ENCODE measurements at places on chromosomes 3 and 15. TPM values are rescaled to one million over a fixed set of nuclear protein-coding genes. Genes with fewer than 3 reads are reported as not detected.

- no peak for DNase-seq
Measured at GRCh38 chr15:55970286-55970685, 23.1 kb downstream of the NEDD4 start.

DNA sequence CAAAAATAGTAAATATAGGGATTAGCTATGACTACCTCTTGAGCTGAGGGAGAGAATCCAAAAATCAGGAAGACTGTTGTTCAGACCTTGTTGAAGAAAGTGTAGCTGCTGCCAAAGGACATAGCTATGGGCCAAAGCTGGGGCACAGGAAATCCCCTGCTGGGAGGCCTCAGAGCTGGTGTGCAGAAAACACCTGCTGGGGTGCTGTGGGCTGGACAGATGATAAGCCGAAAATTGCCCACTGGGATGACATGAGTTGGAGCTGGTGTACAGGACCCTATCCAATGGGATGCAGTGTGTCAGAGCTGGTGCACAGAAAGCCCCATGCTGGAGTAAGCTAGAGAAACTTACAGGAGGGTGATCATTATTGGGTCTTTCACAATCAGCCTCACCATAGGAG lies 121.9 kb downstream of the NEO1 start:
- DNase-seq, result no peak

DNA sequence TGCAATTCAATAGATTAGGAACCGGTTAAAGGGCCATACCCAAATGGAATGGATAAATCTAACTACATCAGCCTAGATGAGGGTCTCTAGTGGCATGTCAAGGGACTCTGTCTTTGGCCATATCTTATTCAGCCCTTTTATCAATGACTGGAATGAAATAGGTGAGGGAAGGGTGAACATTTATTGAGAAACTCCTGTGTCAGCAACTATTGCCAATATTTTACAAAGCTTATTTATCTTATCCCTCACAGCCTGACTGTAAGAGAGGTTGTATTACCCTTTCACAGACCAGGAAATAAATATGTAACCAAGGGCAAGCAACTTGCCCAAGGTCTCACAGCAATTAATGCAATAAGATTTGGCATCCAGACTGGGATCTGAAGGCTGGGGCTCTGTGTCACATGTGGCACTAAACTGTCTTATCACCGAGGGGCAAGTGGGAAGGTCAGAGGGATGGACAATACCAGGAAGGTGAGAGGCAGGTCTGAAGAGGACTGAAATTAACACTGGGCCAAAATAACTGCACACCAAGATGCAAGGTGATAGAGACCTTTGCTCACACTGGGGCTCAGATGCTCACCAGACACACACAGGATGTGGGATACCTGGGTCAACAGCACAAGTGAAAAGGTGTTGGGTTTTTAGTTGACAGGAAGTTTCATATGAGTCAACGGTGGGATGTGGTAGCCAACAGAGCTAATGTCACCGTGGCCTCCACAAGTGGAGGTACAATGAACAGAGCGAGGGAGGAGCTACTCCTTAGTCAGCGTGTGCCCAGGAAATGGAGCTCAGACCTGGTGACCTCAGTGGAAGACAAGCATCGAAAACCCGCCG lies 261.3 kb downstream of the RPLP1 start:
- no peak for DNase-seq

Gene RTP1
- total RNA-seq, result not detected

GRCh38 chr15:101398247-101398646 lies 91.3 kb downstream of the PCSK6 start:
- no peak for DNase-seq

Gene SKIL
- 53.8 TPM for total RNA-seq

Gene CCR9
- total RNA-seq, result not detected

DNA sequence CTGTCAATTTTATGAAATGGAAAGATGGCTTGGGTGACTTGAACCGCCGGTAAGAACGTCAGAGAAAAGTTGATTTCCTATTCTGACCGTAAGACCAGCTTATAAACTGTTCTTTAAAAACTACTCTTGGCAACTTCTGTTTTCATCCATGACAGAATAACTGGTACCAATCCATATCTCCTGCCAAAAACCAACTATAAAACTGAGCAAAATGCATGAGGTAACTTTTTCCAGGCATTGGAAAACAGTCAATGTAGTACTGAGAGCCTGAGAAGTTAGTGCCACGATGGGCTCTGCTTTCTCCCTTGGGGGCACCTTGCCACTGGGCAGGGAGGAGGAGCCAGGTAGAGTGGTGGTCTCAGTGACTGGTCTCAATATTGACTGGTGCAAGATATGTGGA lies 615.2 kb upstream of the TBL1XR1 start:
- no peak for DNase-seq

GRCh38 chr15:69873807-69874206 lies 223.9 kb downstream of the TLE3 start:
- no peak for DNase-seq

DNA sequence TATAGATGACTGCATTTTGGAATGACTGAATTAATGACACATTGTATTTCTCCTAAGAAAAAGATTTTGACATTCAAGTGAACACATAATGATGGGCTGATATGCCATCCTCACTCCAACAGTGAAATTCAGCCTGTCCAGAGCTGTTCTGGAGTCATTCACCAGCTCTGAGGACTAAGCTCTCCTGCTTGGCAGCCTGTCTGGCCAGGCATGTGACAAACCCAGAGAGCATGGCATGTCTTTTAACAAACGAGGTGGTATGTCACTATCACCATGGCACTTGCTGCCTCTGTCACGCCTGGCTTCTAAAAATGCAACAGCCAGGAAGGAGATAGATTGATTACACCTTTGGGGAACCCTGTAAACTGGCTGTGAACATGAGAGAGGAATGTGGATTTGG lies 1.4 kb downstream of the ACTC1 start:
- DNase-seq, result no peak

- DNase-seq, result no peak
Measured at GRCh38 chr3:107913701-107914100, 177.1 kb downstream of the CD47 start.

Gene SSUH2
- 1.5 TPM for total RNA-seq

GRCh38 chr15:69664572-69665571 lies 212.3 kb downstream of the RPLP1 start:
- no peak for DNase-seq

GRCh38 chr3:127217596-127218453 lies 24.9 kb downstream of the PRR23E start:
- DNase-seq, result no peak

DNA sequence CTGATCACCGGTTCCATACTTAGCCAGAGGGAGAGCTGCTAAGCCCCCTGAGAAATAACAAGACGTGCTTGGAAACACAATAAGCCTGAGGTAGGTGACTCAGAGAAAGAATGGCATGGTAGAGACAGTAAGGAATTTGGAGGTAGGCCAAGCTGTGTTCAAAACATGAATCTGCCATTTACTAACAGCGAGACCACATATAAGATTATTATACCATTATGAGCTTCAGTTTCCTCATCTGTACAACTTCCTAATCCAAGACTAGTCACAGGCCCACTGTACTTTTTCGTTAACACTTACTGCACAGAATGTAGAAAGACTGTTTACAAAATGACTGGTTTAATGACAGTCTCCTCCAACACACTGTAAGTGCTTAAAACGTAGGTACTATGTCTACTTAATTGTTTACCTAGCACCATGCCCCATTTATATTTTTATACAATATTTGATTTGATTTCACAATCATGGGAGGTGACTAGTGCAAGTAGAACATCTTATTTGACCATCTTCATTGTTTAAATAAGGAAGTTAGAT lies 25.7 kb downstream of the ATOSA start:
- DNase-seq, result no peak

DNA sequence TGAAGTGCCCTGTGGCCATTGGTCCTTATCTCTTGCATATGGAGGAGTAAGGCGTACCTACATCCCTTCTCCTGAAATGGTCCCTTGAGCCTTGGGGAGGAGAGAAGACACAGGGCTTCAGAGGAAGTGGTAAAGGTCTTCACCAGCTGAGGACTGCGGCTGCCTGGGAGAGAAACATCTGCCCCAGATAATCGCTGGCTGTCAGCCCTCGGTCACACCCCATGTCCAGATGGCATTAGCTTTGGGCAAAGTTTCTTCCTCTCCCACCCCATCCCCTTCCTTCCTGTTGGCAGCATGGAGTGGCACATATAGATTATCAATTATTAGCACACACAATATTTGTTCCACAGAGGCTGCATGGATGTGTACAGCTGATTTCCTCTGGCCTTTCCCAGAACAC lies 61.6 kb downstream of the LRTM1 start:
- no peak for DNase-seq

Gene SEMA3F
- total RNA-seq, result 33.1 TPM

Gene GOLGA6L7
- not detected for total RNA-seq

- no peak for DNase-seq
Measured at GRCh38 chr3:72568083-72568482, 280.2 kb downstream of the SHQ1 start.

DNA sequence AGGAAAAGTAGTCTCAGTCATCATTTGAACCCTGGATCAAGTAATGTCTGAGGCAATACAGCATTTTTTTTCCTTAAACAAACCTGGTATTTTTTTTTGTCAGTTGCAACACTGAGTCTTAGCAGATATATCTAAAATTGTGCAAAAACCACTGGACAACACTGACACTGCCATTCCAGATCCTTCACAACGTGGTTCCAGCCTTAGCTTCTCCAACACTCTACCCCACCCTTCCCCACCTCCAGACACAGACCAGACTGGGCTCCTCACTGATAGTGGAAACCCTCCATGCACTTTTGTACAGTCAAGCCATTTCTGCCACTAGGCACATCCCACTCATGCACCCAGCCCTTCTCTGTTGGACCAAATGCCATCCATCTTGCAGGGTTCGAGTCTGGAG lies 199.6 kb upstream of the CTNNB1 start:
- no peak for DNase-seq

GRCh38 chr15:63035977-63036376 lies 6.6 kb upstream of the TPM1 start:
- DNase-seq, result no peak

- no peak for DNase-seq
Measured at GRCh38 chr15:92608866-92609700, 46.5 kb downstream of the FAM174B start.

GRCh38 chr15:69757186-69757585 lies 304.6 kb downstream of the RPLP1 start:
- DNase-seq, result no peak

- DNase-seq, result no peak
Measured at GRCh38 chr3:97705764-97706163, 58.8 kb upstream of the ARL6 start.

Gene PAQR9
- not detected for total RNA-seq

- DNase-seq, result no peak
Measured at GRCh38 chr15:76987276-76987675, 7.7 kb upstream of the PSTPIP1 start.

GRCh38 chr15:41487381-41487780 lies 6.3 kb upstream of the ITPKA start:
- no peak for DNase-seq

Gene NR2F2
- total RNA-seq, result 23.6 TPM

- DNase-seq, result no peak
Measured at GRCh38 chr3:182078316-182078715, 366.6 kb downstream of the SOX2 start.

Gene C3orf33
- total RNA-seq, result 4.3 TPM

Gene GOLGA8S
- not detected for total RNA-seq

DNA sequence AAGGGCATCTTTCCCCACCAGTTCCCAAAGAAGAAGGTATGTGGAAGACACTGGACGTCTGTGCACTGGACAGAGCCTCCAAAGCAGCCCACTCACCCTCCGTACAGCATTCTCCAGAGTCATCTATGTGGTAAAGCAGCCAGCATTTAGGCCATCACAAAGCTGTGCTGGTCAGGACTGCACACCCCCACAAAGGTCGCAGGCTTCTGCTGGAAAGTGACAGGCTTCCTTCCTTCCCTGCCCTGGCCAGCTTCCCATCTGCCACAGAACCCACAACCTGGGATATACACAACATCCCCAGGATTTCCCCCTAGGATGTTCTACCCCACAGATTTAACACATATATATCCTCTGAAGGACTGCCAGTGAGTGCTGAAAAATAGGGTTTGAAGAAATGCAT lies 64.6 kb upstream of the GALNT15 start:
- no peak for DNase-seq

GRCh38 chr3:55636300-55637195 lies 149.4 kb upstream of the WNT5A start:
- DNase-seq, result no peak

Gene APBA2
- total RNA-seq, result 15.0 TPM

Gene CCDC71
- 28.8 TPM for total RNA-seq

DNA sequence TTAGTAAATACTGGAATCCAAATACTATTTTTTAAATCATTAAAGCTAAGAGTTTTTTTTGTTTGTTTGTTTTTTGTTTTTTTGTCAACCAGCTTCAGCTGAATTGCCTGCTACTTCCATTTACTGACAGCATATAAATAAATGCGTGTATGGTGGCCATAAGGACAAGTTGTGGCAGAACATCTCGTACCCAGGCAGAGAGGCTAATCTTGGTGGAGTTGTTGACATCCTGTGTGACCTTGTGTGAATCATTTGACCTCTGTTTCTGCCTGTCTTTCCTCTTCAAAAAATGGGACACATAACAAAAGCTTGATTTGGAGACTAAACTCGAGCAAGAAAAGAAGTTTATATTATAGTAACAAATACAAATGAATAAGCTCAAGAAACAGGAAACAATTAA lies 734.2 kb downstream of the MCTP2 start:
- peak; percentile 25 for DNase-seq

Gene ST3GAL6
- 8.2 TPM for total RNA-seq

GRCh38 chr3:114556657-114557213 lies 262.9 kb downstream of the TIGIT start:
- DNase-seq, result no peak

DNA sequence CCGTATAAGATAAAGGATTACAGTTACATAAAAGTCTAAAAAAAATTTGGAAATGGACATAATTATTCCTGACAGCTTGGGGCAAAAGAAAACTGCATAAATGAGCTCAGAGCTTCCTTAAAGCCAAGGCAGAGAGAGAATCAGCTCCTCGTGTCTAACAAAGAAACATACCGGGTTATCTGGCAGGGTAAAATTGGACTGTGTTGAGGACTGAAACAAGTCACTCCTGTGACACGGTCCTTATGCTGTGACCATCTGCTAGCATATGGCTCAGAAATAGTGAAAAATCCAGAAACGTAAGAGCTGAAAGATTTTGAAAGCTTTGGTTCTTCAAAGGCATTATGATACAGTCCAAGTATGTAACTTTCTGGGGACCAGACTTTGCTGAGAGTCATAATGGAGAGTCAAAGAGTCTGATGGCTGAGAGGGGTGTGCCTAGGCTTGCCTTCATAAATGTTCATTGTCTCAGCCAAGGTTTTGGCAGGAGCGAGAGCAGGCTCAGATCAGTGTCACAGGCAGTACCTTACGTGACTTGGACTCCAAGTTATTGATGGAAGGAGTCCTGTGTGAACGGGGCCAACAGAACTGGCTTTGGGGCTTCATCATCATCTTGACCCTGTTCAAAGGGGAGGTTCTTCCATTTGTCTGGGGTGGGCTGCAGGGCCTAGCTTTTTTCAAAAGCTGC lies 12.5 kb downstream of the MAP6D1 start:
- DNase-seq, result no peak

GRCh38 chr3:119346076-119346496 lies 51.9 kb downstream of the ARHGAP31 start:
- DNase-seq, result no peak

Data from uterus (tissue), 4 donors.